ENCODE measurements at places on chromosomes 4 and X.
A peak's percentile ranks its signal among the peaks of the same experiment; 100 is the strongest.

- DNase-seq: no peak
Measured at GRCh38 chr4:55068522-55068921, 56.9 kb downstream of the KDR start.

DNA sequence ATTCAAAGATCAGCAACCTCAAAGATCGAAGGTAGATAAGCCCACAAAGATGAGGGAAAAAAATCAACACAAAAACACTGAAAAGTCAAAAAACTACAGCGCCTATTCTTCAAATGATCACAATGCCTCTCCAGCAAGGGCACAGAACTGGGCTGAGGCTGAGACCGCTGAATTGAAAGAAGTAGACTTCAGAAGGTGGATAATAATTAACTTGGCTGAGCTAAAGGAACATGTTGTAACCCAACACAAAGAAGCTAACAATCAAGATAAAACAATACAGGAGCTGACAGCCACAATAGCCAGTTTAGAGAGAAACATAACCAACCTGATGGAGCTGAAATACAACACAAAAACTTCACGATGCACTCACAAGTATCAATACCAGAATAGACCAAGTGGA lies 231.1 kb downstream of the STPG2 start:
- no peak for DNase-seq

- DNase-seq: no peak
Measured at GRCh38 chr4:13498469-13498868, 14.3 kb upstream of the RAB28 start.

DNA sequence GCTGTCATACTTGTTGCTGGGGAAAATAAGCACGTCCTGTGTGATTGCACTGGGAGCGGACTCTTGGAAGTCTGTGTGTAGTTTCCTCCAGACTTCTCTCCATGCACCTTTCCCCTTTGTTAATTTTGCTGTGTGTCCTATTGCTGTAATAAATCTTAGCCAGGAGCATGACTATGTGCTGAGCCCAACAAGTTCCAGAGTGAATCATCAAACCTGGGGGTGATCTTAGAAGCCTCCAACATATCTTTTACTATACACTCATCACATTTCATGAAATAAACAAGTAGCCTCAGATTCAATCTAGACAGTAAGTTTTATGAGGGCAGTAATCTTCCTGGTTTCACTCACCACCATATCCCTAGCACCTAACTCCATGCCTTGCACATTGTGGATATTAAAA lies 43.3 kb upstream of the FGF13 start:
- no peak for DNase-seq

DNA sequence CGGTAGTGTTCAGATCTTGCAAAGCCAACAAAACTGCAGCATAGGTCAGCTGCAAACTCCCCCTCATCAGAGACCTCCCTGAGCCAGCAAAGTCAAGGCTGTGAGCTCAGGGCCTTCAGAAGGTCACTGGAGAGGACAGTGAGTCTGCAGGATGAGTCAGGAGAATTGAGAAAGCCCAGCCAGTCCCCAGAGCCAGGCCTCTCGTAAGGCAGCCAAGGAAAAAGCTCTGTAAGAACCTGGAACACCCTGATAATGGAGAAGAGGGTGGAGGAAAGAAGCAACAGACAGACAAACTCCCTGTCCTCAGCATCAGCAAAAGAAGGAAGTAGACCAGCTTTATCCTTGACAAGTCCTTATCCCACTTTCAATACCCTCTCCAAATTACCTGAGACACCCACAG lies 33.0 kb downstream of the GRIA3 start:
- no peak for DNase-seq

DNA sequence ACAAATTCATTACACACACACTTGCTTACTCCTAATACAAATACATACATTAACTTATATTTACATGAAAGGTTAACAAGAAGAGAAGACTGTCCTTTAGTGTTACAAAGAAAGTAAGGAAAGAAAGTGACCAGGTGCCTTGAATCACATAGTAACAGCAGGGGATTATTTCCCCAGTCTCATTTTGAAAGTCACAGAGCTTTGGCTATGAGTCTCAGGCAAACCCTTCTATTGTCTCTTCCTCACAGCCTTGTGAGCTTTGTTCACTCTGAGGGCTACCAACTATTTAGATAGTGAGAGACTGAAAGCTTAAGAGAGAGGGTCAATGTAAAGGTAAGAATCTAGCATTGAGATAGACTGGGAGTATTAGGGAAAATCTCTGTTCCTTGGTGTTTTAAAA lies 161.6 kb downstream of the NPNT start:
- no peak for DNase-seq

- DNase-seq: no peak
Measured at GRCh38 chr4:5980436-5981155, 37.6 kb downstream of the C4orf50 start.

GRCh38 chr4:3044870-3045819 lies 29.2 kb downstream of the HTT-AS start:
- DNase-seq: no peak

GRCh38 chrX:150982235-150982787 lies 824 bp upstream of the HMGB3 start:
- DNase-seq: no peak

DNA sequence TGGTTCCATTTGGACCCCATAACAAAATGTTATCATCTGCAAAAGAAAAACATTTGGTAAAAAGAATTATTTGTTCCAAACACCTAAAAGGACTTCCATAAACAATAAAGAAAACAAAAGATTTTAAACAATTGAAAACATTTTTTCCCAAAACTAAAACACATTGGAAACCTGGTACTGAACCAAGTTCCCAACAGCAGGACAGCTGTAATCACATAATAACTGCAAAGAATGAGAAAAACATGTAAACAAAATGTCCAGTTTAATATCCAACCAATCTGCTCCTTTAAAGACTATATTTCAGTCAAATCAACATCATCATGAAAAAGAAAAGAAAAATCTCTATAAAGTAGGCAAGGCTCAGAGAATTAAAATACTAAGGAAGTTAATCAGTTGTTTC lies 36.3 kb downstream of the PRDM5 start:
- no peak for DNase-seq

DNA sequence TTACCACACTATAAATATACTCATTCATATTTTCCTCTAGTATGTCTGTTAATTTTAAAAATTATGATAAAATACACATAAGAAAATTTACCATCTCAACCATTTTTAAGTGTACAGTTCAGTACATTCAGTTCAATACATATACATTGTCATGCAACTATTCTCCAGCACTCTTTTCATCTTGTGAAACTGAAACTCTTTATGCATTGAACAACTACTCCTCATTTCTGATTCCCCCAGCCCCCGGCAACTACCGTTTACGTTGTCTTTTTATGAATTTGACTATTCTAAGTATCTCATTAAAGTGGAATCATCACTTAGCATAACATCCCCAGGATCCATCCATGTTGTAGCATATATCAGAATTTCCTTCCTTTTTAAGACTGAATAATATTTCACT lies 8.7 kb downstream of the SMARCAD1 start:
- DNase-seq: no peak

DNA sequence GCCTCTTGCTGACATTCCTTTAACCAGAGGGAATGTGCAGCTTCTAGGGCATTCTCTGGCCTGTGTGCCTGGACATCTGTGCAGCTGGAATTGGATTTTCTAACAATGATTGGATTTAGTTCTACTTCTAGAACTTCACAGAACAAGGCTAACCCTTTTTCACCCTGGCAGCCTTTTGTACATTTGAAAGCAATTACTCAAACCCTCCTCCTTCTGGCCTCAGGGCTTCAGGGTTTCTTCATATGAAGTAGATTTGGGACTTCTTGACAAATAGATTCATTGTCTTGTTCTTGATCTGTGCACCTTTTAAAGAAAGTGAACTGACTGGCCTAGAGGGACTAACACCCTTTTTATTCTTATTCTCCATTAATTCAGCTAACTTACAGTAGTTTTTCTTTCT lies 30.1 kb downstream of the SPATA18 start:
- DNase-seq: no peak

DNA sequence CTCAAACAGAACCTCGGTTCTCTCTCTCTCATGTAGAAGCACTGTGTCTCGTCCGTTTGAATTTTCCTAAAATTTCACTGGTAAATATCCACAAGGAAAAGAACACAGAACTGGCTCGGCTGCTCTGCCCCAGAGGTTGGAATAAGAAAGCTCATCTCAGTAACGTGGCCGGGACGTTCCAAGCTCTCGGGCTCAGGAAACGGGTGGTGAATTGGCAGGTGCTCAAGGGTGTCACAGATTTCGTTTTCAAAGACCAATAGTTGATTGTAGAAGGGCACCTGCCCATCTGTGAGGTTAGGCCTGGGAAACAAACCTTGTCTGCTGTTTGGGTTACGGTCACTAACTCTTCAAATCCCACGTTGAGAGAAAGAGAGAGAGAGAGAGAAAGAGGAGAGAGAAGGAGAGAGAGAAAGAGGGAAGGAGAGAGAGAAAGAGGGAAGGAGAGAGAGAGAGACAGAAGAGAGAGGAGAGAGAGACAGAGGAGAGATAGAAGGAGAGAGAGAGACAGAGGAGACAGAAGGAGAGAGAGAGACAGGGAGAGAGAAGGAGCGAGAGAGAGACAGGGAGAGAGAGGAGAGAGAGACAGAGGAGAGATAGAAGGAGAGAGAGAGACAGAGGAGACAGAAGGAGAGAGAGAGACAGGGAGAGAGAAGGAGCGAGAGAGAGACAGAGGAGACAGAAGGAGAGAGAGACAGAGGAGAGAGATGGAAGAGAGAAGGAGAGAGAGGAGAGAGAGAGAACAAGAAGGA lies 106.6 kb downstream of the CRLF2 start:
- no peak for DNase-seq

DNA sequence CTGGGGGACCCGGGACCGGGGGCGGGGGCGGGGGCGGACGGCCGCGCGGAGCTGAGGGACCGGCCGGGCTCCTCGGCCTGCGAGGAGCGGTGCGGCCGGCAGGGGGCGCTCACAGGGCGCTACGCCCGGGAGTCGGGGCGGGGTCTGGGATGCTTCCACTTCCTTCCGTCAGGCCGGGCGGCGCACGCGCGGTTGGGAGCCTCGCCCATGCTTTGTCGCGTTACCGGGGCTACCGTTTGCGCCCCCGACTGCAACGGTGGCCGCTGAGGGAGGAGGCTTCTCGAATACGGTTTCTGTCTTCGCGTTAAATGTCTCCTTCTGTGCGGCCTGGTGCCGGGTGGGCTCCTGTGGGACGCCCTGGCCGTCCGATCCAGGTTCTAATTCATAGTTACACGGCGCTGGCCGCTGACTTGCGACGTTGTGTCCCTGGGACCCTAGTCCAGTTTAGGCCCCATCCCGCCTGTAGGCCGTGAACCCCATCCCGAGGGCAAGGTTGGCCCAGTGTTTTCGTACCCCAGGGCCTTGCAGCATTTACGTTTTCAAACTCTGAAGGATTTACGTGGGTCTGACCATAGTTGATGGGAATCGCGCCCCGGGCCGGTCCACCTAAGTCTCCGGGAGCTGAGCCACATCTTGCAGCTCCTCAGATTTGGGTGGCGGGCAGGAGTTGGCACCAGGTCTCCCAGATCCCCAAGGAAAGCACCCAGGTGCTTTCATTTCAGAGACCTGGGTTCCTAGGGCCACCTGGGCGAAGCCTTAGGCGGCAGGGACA lies 549 bp downstream of the MSL3 start:
- DNase-seq: peak; percentile 90

DNA sequence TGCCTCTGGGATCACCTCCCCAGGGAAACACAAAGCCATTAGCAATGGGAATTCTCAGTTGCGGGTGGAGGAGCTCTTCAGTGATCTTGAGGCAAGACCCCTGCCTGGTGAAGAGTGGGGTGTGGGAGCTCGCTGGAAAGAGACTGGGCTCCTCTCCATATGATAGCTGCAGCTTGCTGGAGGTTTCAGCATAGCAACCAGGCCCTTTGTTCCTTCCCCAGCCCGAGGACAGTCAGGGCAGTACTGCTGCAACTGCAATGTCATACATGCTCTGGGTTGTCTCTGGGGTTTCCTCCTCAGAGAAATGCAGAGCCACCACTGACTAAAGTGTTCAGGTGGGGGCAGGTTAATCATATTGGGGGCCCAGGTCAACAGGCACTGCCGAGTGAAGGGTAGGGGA lies 81.3 kb downstream of the ARHGAP24 start:
- DNase-seq: no peak

- DNase-seq: peak; percentile 1
Measured at GRCh38 chrX:85084770-85085393, 81.2 kb downstream of the APOOL start.

GRCh38 chr4:185275501-185275900 lies 66.1 kb downstream of the SNX25 start:
- DNase-seq: no peak

- DNase-seq: no peak
Measured at GRCh38 chr4:80900908-80901307, 129.6 kb upstream of the BMP3 start.

GRCh38 chr4:109010521-109010920 lies 247.7 kb upstream of the ETNPPL start:
- DNase-seq: no peak

DNA sequence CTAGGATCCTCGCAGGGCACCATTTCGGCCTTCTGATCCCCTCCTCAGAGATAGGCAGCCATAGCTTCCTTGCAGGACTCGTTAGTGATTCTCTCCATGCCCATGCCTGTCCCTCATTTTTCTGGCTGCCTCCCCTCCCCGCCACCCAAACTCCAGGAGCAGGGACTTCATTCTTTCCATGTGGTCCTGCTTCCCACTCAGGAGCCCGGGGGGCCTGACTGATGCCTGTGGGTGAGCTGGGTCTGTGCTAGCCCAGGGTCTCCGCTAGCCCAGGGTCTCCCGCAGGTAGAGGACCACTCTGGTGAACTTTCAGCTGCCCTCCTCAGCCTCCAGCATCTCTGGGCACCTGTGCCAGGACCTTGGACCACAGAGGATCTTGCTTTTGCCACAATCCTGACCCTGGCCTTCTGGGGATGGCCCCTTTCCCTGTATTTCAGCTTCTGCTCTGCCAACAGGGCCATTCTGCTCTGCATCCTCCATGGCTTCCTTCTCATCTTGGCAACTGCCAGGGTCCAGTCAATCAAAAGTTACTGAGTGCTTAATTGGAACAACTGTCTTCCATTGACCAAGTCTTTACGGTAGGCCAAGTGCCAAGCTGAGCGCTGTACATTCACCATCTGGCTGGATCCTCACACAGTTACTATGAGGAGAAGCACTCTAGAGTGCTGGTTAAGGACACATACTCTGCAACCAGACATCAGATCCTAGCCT lies 152.2 kb downstream of the EFNB1 start:
- no peak for DNase-seq

GRCh38 chr4:83340692-83341343 lies 6.2 kb upstream of the HPSE start:
- DNase-seq: no peak

Measured in NCI-H345 (cell line).